ENCODE measurements at places on chromosomes 3 and 15. TPM values are rescaled to one million over a fixed set of nuclear protein-coding genes. Genes with fewer than 3 reads are reported as not detected.

DNA sequence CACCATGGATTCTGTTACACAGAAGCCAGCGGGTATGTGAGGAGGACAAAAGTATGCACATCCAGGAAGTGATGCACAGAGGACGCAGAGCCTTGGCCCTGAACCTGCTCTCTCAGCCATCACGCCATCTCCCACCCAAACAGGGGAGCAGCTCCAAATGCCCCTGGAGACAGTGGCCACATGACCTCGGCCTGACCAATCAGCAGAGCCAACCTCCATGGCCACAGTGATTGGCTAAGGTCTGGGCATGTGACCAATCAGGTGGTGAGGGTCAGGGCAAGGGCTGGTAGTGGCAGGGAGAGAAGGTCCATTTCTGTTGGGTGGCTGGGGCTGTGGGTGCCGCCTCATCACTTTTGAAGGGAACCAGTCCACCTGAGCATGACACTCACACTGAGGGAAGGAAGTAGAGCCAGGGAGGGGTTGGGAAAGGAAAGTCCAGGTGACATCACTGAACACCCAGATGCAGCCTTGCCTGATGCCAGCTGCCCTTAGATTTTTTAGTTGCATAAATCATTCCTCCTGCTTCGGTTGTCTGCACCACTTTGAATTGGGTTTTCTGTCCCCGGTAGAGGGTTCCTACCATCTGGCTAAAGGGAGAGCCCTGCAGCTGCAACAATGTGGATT, 70.3 kb upstream of the IQSEC1 start:
- DNase-seq: no peak

GRCh38 chr3:36734742-36735141, 29.6 kb downstream of the DCLK3 start:
- no peak for DNase-seq

GRCh38 chr3:67601919-67602608, 52.3 kb downstream of the SUCLG2 start:
- no peak for DNase-seq

DNA sequence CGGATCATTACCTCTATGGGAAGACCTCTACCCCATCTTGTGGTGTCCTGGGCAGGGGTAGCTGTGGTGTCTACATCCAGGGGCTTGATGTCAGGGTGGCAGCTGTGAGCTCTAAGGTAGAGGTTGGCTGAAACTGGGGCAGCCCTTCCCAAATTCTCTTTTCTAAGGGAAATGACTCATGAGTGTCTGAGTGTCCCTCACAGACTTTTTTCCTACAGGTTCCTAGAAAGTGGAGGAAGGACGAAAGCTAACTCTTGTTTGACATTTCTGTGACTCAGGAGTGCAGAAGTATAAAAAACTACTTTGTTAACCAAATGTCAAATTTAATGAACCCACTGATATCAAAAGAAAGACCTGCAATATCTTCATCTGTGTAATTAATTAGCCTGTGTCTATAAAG, 481.5 kb downstream of the PDCD6IP start:
- no peak for DNase-seq

- no peak for DNase-seq
Observed at GRCh38 chr15:69916169-69916785, 181.4 kb downstream of the TLE3 start.

- DNase-seq: no peak
Observed at GRCh38 chr15:101048581-101049030, 129.4 kb downstream of the LRRK1 start.

DNA sequence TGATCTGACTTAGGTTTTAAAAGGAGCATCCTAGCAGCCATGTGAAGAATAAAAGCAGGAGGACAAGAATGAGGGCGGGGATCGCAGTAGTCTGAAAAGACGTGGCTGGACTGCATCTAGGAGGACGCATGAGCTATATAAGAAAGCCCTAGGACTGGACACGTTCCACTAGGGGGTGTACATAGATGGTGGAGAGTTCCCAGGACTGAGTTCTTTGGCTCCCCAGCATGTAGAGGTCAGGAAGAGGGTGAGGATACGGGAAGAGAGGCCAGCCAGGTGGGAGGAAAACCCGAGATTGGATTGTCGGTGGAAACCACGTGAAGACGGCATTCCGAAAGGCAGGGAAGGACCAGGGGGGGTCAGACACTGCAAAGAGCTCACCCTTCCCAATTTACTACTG, 64.2 kb upstream of the CFAP161 start:
- peak; percentile 25 for DNase-seq

DNA sequence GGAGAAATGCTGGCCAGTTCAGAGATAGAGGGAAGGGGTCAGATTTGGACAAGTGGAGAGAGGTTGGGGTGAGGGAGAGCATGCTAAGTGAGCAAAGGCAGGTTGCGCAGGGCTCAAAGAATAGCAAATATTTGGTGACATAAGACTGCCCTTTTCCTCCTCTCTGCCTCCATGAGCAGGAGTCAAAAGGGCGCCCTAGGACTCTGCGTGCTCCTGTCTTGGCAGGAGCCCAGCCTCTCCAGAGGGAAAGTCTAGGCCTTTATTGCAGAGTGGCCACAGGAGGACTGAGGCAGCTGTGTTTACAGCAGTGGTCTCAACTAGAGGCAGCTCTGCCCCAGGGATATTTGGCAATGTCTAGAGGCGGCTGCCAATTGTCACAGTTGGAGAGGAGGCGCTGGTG, 165.6 kb downstream of the FAM43A start:
- DNase-seq: no peak

GRCh38 chr3:9534429-9534828, 19.2 kb downstream of the LHFPL4 start:
- DNase-seq: no peak

GRCh38 chr3:150210461-150211110, 197.5 kb upstream of the TSC22D2 start:
- DNase-seq: no peak

DNA sequence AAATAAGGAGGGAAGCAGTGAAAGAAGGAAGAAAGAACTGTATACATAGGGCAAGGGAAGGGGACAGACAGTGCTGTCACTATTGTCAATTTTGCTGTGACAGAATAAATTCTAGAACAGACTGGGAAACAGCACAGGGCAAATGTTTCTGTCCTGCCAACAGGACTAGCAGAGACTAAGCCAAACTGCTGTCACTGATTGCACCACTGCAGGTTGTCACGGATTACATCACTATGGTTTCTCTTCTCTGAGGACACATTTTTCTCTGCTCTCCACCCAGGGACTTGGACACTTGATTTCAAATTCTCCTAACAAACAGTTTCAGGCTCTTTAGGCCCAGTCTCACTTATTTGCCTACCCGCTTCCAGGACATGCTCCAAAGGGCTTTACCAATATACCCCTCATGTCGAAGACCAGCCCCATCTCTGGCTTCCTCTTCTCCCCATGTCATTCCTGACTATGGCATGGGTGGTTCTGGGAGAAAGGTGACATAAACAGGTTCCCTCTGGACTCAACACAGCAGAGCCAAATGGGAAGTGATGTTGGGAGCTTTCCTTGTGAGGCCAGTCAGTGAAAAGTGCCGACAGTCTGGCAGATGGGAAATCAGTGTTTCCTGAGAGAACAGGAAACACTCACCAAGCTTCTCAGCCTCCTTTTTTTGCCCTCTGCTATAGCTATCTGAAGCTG, 70.2 kb upstream of the ST3GAL6 start:
- DNase-seq: no peak

- no peak for DNase-seq
Observed at GRCh38 chr3:107986505-107986904, 104.3 kb downstream of the CD47 start.

DNA sequence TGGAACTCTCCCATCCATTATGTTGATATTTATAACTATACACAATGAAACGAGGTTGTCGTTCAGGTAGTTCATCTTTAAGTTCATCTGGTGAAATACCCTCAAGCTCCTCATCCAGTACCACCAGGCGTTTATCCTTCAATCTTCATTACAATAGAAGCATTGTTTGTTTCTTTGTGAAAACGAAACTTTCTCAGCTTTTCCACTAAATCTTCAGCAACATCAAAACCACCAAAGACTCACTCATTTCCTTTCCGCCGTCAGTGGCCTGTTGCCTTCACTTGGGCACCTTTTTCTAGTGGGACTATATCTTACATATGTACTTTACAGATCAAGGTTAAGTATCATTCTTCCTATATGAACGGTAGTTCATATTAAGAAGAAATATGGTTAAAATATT, 44.1 kb upstream of the TFG start:
- DNase-seq: no peak

DNA sequence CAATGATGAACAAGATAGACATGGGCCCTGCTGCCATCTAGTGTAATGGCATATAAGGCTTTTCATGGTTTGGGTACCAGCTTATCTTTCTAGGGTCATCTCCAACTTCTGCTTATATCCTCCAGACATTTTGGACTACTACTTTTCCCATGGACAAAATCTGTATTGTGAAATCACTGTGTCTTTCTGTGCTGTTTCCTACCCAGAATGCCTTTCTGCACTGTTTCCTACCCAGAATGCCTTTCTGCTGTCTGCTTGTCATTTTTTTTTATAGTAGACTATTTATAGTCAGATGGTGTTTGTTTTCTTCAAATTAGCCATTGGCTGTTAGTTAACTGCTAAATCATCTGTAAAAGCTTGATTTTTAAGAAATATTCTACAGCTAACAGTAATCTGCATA, 20.1 kb downstream of the VPS8 start:
- no peak for DNase-seq

MED12L gene
- 1.1 TPM for total RNA-seq

AGTR1 gene
- 0.62 TPM for total RNA-seq

CALML4 gene
- total RNA-seq: 0.63 TPM

CGNL1 gene
- 27.9 TPM for total RNA-seq

ACTC1 gene
- 12,698 TPM for total RNA-seq

KLHL40 gene
- total RNA-seq: 1.0 TPM

TUSC7 gene
- total RNA-seq: not detected
